ENCODE measurements at places on chromosomes 7 and 10.

GRCh38 chr7:26213807-26214515 is 12.4 kb downstream of the CBX3 start:
- no peak for DNase-seq

- no peak for DNase-seq
Measured at GRCh38 chr7:143374561-143374960, 6.6 kb upstream of the ZYX start.

DNA sequence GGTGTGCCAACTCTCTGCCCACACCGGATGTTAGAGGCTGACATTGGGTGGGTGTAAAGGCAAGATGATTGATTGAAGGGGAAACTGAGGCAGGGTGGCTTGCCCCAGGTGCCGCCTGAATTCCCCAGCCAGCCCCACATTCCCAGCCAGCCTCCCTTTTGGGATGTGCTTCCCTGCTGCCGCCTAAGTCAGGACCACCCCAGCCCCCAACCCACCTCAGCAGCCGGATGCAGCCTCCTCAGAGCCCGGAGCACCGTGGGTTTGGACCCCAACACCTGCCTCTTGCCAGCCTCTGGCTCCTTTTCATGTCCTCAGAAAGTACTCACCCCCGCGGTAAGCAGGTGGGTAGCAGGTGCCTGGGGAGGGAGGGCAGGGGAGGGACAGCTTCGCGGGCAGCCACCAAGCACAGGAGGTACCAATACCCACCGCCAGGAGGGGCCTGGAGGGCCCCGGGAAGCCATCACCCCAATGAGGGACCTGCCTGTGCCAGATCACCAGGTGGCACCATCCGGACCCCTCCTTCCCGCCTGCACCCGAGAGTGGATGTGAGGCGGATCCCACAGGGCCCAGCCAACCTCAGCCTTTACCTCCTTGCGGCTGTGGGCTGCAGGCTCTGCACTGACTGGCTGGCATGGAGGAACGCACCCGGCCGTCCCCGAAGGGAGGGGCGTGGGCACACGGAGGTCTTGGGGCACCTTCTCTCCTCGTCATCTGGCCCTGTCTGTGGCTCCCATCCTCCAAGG is 60.5 kb downstream of the PWWP2B start:
- DNase-seq = no peak

DNA sequence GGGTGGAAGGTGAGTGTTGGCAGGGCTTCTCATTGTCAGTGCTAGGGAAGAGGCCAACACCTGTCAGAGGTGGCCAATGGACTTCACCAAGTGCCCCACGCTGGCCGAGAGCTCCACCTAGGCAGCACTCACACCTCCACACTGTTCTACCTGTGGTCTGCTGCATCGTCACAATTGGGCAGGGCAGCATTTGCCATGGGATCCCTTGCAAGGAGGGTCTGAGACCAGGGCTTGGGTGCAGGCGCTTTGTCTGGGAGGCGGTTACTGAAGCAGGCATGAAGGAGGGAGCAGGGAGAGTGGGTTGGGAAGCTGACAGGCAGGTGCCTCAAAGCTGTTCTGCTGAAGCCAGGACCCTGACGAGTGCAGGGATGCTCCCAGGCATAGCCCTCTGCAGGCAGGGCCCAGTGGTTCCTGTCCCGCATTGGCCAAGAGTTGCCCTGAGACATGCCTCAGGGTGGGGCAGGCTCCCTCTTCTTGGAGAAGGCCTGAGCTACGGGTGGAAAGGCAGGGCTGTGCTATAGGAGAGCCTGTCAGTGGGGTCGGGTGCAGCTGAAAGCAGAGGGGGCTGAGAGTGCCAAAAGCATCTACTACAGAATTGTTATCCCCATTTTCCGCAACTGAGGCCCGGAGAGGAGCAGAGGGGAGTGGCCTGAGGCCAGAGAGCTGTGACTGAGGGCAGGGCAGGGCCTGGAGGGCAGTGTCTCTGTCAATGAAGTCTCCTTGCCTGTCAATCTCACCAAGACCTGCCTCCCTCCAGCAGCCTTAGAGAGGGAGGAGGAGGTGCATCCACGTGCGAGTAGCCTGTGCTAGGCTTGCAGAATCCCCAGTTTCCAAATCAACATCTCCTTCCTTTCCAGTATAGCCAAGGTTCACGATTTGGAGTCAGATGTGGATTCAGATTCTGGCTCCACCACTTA is 4.0 kb downstream of the RBP3 start:
- no peak for DNase-seq

- no peak for DNase-seq
Measured at GRCh38 chr7:150406567-150407421, 27.7 kb downstream of the ZNF775 start.

- DNase-seq = no peak
Measured at GRCh38 chr7:28128608-28129007, 52.0 kb downstream of the JAZF1 start.

GRCh38 chr10:26841733-26842317 is 18.9 kb downstream of the ABI1 start:
- no peak for DNase-seq

GRCh38 chr10:13560597-13560996 is 26.2 kb upstream of the PRPF18 start:
- no peak for DNase-seq

DNA sequence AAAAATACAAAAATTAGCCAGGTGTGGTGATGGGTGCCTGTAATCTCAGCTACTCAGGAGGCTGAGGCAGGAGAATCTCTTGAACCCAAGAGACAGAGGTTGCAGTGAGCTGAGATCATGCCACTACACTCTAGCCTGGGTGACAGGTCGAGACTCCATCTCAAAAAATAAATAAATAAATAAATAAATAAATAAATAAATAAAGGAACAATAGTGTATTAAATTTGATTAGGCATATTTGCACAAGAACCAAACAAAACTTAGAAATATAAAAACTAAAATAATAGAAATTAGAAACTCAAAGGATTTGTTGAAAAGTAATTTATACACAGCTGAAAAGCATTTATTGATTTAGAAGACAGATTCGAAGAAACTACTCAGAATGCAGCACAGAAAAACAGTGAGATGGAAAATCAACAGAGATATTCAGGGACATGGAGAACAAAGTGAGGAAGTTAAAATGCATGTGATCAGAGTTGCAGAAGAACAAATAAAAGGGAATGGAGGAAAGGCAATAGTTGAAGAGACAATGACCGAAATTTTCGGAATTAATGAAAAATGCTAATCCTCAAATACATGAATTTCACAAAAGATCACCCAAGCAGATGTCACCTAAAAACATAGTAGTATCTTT is 17.7 kb downstream of the IFIT3 start:
- DNase-seq = no peak

GRCh38 chr7:140084972-140085371 is 22.2 kb upstream of the PARP12 start:
- no peak for DNase-seq

DNA sequence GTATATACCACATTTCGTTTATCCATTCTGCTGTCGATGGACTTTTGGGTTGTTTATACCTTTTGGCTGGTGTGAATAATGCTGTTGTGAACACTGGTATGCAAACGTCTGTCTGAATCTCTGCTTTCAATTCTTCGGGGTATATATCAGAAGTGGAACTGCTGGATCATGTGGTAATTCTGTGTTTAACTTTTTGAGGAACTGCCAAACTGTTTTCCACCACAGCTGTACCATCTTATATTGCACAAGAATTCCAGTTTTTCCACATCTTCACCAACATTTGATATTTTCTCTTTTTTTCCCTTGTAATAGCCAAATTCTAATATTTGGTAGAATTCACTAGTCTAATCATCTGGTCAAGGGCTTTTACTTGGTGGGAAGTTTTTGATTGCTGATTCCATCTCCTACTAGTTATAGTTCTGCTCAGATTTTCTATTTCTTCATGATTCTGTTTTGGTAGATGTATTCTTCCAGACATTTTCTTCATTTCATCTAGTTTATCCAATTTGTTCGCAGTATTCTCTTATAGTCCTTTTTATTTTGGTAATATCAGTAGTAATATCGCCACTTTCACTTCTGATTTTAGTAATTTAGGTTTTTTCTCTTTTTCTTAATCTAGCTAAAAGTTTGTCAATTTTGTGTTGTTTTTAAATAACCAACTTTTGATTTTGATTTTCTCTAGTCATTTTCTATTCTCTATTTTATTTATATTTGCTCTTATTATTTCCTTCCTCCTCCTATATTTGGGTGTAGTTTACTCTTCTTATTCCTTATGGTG is 271.2 kb downstream of the ZEB1 start:
- DNase-seq = no peak

- no peak for DNase-seq
Measured at GRCh38 chr7:140161047-140161446, 15.7 kb downstream of the KDM7A start.

DNA sequence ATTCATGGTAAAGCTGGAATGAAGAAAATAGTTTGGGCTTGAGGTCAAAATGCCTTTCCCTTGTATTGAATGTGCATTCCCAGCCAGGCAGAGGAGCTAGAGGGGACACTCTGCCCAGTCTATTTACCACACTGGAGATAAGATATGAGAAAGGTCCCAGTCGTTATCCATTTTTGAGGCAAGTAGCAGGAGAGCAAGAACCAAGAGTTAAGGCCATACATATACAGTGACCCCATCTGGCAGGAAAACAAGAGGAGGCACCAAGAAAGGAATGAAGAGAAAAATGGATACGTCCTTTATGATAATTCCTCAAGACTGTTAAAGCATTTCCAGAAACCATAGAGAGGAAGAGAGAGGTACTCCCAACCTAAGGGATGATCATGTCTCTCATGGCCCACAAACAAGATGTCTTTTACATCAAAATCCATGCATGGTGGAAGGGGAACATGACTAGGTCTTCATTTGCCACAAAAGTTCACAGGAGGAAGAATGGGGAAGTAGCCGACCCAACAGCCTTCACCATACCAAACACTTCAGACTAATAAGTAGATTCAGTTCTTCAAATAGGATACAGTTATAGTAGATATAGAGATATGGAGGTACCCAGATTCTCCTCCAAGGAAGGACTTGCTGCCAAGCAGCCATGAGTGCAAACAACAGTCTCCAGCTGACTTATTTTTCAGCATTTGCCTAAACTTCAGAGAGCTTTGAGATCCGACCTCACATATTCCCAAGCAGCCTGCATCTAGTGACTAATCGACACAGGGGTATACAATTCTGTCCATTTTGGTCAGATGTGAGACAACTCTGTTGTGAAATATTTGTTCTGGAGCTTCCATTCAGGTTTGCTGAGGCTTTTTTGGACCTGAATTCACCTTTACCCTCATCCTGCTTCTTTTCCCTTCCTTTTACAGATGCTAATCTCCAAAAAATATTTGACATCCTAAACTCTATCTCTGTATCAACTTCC is 61.1 kb upstream of the CCDC71L start:
- DNase-seq = no peak

All from activated CD8-positive, alpha-beta memory T cell treated with anti-CD3 and anti-CD28 coated beads for 1 hour (primary cell).